Daoy (cell line): ENCODE measurements at places on chromosomes 4 and X. TPM values are rescaled to one million over a fixed set of nuclear protein-coding genes. Genes with fewer than 3 reads are reported as not detected.

DNA sequence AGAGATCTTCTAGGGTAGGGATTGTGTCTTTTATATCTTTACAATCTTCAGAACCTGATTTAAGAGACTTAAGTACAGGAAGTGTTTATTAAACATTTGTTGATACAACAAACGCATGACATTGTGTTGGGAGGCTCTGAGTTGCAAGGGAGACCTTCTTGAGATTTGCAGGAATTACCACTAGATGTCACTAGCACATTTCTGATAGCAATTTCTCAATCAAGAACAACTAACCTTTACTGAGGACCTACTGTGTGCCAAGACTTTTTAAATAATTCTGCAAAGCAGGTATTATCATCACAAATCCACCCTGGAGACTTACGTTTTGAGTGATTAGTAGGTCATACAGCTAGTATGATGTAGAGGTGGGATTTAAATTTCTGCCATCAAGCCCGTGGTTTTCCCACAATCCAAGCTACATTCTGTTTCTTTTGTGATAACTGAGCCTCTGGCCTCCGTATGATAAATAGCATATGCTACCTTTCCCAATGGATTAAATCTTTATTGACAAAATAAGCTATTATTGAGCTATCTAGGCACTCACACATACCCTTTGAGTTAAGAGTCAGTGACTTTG lies 986.0 kb downstream of the CCSER1 start:
- peak; percentile 1 for DNase-seq

DNA sequence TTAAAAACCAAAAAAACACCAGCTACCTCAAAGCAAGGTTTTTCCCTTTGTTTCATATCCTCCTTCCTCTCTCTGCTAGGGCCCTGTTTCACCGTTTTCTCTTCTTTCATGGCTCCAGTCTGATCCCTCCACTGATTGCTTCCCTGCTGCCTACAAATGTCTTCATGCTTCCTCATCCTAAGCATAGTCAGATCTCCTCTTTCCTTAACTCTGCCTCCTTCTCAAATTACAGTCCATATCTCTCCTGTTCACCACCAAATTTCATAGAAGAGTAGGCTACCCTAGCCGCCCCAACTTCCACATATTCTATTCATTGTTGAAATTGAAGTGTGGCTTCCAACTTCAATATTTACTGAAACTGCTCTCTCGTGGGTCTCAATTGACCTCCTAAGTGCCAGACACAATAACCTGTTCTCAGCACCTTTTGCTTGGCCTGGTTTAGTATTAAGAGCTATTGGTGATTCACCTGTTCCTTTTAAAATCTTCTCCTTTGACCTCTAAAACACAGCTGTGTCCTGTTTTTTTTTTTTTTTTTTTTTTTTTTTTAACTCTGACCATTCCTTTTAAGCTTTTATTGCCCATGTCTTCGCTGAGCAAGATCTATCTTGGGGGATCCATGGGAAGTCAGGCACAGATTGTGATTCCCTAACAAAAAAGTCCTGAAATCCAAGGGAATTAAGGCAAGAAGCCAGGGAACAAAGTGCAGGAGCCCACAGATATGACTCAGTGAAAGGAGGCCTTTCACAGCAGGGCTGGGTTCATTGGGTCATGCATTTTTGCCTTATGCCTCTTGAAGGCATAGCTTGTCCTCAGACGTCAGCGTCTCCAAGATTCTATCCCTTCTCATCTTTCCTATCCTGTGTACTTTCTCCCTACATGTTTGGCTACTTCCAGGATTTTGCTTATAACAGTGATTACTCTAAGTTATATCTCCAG lies 85.4 kb downstream of the RPS3A start:
- DNase-seq, result no peak

DNA sequence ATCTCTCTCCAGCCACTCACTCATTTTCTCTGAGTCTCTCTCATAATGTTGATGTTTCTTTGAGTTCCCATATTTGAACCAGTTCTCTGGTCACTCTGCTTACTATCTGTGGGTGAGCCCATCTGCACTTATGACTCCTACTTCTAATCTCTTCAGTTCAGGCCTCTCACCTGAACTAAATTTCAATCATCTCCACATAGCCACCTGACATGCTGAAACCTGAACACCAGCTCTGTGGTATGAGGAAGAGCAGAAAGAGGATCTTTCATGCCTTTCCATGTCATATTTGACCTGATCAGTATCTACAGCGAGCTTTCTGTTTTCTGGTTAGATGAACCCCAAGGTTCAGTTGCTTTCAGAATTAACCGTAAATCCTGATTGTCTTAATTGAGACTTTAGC lies 122.2 kb upstream of the ESX1 start:
- no peak for DNase-seq

GRCh38 chrX:22912616-22913015 lies 87.1 kb upstream of the DDX53 start:
- no peak for DNase-seq

DNA sequence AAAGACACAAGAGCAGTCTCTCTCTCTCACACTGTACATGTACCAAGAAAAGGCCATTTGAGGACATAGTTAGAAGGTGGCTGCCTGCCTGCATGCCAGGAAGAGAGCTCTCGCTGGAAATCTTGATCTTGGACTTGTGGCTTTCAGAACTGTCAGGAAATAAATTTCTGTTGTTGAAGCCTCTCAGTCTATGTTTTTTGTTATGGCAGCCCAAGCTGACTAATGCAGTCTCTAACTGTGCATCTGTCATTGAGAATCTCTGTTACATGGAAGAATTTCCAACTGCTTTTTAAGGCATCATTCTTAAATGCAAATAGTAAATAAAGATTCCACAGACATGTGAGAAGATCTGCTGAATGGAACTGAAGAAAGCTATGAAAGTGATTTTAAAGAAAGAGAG lies 198.3 kb downstream of the PCDH10 start:
- DNase-seq, result no peak

Gene PRDM5
- total RNA-seq, result 4.3 and 5.2 TPM in 2 replicates

Gene TGIF2LX
- 0.69 and 0.77 TPM in 2 replicates for total RNA-seq

Gene ANK2
- total RNA-seq, result 5.6 and 7.4 TPM in 2 replicates

Gene BEX1
- total RNA-seq, result 26.9 and 37.9 TPM in 2 replicates
